ENCODE measurements at places on chromosomes 7 and 10.

DNA sequence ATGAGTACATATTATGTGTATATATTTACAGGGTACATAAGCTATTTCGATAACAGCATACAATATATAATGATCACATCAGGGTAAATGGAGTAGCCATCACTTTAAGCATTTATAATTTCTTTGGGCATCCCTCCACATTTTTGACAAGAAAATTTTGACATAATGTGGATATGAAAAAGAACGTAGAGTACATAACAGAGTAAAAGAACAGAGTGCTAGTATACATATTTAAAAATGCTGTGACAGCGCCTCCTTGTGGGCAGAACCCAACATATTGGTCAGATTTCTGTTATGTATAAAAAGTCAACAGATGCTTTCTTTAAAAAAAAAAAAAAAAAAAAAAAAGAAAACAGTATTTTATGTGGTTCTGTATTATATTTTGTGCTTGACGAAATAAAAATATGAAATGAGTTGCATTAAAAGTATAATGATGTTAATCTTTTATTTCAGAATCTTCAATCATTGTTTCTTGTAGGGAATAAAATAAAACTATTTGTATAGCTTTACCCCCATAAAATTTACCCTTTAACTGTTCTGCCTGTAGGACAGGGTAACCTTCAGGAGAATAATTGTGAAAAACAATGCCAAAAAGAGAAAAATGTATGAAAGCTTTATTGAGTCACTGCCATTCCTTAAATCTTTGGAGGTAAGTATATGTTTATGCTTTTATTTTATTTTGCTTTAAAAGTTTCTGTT lies 18.3 kb upstream of the HBP1 start:
- DNase-seq = no peak

- DNase-seq = no peak
Observed at GRCh38 chr7:39217783-39218182, 240.1 kb downstream of the POU6F2 start.

DNA sequence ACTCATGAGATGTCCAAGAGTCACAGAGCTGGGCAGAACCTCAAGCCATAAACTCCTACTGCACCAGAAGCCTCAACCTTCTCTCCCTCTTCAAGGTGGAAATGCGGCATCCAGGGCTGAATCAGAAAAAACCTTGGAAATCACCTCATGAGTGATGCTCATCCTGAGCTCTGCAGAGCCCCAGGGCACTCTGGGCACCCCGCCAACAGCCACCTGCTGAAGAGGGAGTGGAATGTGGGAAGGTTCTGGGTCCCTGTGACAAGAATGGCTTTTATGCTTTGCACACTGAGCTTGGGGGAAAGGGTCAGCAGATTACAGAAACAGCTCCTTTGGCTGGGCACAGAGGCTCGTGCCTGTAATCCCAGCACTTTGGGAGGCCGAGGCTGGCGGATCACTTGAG lies 18.8 kb downstream of the NUDT1 start:
- no peak for DNase-seq

GRCh38 chr7:128037880-128038619 lies 6.8 kb upstream of the LRRC4 start:
- no peak for DNase-seq

- no peak for DNase-seq
Observed at GRCh38 chr7:156156734-156157408, 344.6 kb upstream of the SHH start.

DNA sequence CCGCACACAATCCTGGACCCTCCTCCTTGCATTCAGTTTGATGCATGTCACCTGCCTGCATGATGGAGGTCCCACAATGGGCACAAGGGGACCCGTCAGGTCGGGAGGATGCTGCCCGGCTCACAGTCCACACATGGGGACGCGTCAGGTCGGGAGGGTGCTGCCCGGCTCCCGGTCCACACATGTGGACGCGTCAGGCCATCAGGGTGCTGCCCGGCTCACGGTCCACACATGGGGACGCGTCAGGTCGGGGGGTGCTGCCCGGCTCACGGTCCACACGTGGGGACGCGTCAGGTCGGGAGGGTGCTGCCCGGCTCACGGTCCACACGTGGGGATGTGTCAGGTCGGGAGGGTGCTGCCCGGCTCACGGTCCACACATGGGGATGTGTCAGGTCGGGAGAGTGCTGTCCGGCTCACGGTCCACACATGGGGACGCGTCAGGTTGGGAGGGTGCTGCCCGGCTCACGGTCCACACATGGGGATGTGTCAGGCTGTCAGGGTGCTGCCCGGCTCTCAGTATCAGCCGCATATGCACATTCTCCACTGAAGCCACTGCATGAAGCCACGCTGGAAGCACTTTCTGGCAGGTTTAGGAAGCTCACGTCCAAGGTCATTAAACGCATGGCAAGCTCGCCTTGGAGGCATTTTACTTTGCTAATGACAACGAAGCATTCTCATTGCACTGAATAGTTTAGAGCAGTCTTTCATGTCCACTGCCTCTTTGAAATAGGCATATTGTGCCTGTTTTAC lies 50.3 kb downstream of the DIP2C start:
- no peak for DNase-seq

DNA sequence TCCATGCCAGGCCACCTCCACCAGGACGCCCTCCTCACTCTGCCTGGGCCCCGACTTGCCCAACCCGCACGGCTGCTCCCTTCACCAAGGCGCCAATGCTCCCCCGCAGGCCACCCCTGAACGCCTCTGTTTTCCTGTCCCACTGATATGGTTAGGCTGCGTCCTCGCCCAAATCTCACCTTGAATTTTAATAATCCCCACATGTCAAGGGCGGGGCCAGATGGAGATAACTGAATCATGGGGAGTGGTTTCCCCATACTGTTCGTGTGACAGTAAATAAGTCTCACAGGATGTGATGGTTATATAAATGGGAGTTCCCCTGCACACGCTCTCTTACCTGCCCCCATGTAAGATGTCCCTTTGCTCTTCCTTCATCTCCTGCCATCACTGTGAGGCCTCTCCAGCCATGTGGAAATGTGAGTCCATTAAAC lies 29.8 kb downstream of the RSU1 start:
- DNase-seq = no peak

GRCh38 chr7:30212701-30213111 lies 71.7 kb upstream of the ZNRF2 start:
- no peak for DNase-seq

GRCh38 chr10:59648711-59649201 lies 60.9 kb downstream of the SLC16A9 start:
- DNase-seq = no peak

DNA sequence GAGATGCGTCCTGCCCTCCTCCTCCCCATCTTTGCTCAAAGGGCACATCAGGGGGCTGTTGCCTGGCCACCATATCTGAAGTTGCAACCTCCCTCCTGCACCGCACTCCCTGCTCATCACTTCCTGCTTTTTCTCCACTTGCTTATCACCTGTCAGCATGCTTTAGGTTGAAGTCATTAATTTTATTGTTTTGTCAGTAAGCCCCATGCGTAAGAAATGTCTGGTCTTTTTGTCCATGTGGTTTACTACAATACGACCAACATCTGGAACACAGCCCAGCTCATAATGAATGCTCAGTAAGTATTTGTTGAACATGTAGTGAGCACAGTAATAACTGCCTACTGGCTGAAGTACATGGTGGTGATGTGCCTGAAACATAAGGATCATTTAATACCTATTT lies 71.6 kb upstream of the GJD4 start:
- DNase-seq = no peak

DNA sequence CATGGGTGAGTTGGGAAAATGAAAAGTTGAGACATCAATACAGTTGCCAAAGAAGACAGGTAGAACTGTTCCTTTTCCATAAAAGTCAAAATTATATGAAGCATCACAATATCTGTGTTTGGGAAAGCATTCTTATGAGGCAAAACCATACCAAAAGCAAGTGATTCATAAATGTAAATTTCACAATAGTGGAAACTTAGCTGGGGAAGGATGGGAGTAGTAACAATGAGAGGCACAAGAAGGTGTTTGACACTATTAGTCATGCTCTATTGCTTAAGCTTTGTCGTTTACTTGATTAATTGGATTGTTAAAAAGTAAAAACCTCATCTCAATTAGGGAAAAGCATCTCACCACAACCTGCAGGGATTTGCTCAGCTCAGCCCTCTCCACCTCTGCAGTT lies 240.2 kb downstream of the C7orf25 start:
- DNase-seq = no peak

GRCh38 chr7:30396389-30396788 lies 82.2 kb downstream of the NOD1 start:
- no peak for DNase-seq
